ENCODE measurements at places on chromosomes 5 and 9.

- DNase-seq: no peak
Observed at GRCh38 chr5:90014420-90014819, 395.1 kb downstream of the CETN3 start.

DNA sequence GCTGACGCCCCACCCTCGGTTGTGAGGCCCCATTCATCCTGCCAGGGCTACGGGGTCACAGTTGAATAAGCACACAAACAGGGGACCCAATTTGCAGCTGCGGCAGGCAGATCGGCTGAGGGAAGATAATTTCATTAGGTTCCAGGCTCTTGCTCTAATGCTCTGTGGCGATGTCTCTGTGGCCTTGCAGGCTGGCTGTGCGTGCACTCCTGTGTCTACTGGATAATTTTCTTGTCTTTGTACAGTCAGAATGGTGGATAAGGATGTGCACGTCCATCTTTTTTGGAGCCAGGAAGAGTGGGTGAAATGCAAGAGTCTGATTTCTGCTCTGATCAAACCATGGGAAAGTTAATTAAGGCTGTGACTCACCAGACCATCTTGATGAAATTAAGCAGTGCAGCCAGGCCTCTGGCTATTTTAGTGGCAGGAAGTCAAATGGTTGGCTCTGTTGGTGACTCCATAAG lies 39.2 kb downstream of the NSG2 start:
- DNase-seq: peak; percentile 10

DNA sequence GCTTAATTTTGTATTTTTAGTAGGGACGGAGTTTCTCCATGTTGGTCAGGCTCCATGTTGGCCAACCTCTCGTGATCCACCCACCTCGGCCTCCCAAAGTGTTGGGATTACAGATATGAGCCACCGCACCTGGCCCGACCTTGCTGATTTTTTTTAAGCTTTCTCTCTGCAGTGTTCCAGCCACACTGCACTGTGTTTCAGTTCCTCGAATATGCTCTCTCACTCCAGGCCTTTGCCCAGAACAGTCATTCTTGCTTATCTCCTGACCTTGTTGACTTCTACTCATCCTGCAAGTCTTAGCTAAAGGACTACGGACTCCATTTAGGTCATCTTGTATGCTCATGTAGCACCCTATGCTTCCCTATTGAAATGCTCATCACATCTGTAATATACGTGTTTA lies 3.3 kb downstream of the SNAPC3 start:
- DNase-seq: no peak

DNA sequence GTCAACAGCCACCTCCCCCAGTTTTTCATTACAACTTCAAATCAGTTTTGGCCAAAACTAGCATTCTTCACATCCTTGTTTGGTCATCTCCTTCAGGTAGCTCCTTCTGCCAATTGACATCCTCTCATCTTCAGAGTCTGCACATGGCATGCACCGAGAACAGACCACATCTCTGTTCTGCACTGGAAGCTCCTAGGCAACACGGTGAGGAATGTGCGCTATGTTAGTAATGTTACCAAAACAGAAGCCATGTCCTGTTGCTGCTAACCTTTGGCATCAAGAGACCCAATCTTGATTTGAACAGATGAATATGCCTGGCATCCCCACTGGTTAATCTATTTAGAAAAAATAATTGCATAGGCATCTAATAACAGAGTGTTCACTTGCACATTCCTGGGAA lies 5.1 kb upstream of the HK3 start:
- DNase-seq: no peak

DNA sequence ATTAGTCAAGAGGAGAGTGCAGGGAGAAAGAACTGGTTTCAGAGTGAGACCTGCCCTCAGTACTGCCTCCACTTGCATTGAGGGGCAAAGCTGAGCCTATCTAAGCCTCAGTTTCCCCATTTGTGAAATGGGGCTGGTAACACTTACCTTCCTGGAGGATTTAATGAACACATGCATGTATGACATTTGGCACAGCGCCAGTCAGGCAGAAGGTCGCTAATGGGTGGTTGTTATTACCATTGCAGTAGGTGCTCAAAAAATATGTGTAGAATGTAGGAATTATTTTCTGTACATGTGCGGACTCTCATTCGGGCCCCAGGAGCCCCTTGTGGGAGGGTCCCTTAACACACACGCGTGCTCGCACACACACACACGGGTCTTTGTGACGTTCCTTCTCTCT lies 10.9 kb downstream of the FAT2 start:
- no peak for DNase-seq

GRCh38 chr5:2222246-2222992 lies 339.7 kb upstream of the IRX4 start:
- no peak for DNase-seq

- no peak for DNase-seq
Observed at GRCh38 chr5:136192526-136193321, at the start of gene SMIM32. Gene SMIM32, minus strand, starts transcription at chr5:136193162. Its CDS starts 638 bp downstream, at chr5:136192524.

- no peak for DNase-seq
Observed at GRCh38 chr5:169997798-169998197, 17.5 kb upstream of the INSYN2B start.

GRCh38 chr9:96031366-96031824 lies 155.9 kb downstream of the ERCC6L2 start:
- DNase-seq: no peak

- DNase-seq: no peak
Observed at GRCh38 chr5:66362687-66363086, 218.6 kb downstream of the SREK1 start.

- no peak for DNase-seq
Observed at GRCh38 chr9:103816146-103816545, 278.0 kb upstream of the SMC2 start.

- no peak for DNase-seq
Observed at GRCh38 chr5:71589903-71590302, 2.8 kb downstream of the MCCC2 start.

- no peak for DNase-seq
Observed at GRCh38 chr9:132187121-132187620, 25.3 kb downstream of the NTNG2 start.

GRCh38 chr5:131081913-131082488 lies 83.1 kb downstream of the HINT1 start:
- no peak for DNase-seq

DNA sequence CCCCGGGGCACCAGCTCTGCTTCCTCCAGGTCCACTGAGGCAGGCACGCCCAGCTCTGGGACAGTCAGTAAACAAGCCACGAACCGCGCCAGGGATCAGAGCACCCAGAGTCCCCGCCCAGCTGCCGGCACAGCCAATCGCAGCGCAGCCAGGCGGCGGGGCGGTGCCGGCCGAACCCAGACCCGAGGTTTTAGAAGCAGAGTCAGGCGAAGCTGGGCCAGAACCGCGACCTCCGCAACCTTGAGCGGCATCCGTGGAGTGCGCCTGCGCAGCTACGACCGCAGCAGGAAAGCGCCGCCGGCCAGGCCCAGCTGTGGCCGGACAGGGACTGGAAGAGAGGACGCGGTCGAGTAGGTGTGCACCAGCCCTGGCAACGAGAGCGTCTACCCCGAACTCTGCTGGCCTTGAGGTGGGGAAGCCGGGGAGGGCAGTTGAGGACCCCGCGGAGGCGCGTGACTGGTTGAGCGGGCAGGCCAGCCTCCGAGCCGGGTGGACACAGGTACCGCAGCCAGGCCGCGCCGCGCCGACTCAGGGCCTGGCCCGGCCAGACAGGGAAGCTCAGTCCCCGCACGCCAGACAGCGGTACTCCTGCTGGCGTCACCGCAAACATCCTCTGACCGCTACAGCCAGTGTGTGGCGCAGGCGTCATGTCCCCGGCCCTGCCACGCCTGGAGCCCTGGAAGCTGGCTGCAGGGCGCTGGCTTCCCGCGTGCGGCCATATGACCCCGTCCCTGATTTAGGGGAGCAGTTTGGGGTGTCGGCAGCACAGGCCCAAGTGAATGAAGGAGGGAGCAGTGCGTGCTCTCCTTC lies at the start of gene CTSL:
CTSL (plus strand) TSS at position 220 of the 810 bp plus-strand sequence. CDS start 1,485 bp downstream, outside the sequence.
- peak; percentile 78 for DNase-seq

DNA sequence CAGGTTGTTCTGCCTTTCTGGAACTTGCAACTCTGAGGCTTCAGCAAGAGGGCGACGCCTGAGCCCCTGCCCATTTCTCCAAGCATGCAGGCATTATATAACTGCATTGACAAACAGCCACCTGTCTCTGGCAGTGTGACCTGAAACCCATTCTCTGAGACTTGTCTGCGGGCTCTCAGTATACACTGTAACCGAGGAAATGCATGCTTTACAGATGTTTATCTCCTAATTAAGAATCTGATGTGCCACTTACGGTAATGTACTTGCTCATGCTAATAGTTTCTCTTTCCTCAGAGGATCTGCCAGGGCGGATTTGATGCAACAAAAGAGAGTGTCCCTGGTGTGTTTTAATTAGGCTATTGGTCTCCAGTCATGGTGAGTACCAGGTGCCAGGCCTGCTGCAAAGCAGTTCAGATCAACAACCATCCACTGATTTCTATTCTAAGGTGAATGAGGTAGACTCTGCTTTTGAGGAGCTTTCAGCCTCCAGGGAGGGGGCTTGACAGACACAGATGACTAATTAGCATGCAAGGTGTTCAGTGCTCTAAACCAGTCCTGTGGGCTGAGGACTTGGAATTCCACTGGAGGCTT lies 593.7 kb upstream of the KLF4 start:
- no peak for DNase-seq

DNA sequence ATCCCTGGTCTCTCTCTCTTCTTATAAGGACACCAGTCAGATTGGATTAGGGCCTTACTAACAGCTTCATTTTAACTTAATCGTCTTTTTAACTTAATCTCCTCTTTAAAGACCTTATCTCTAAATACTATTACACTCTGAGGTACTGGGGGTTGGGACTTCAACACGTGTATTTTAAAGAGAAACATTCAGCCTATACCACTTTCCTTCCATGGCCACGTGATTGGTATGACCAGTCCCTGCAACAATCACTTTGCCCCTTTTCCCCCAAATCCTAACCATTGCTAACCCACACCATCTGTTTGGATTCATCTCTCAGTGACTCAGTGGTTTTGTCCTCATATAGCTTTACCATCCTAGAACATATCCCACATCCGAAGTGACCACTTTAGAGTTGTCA lies 3.8 kb upstream of the MAN2A1 start:
- DNase-seq: no peak

DNA sequence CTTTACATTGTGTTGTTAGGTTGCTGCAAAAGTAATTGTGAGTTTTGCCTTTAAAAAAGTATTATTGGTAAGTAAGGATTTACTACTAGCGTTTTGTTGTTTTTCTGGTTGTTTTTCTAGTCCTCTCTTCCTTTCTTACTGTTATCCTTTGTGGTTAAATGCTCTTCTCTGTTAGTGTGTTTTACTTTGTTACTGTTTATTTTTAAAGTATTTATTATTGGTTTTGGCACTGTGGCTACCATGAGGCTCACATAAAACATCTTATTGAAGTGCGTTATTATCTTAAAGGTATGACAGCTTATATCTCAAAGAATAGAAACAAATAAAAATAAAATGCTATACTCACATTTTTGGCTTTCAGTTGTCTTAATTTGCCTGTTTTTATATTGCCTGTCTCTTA lies 17.6 kb downstream of the DMXL1 start:
- DNase-seq: no peak

DNA sequence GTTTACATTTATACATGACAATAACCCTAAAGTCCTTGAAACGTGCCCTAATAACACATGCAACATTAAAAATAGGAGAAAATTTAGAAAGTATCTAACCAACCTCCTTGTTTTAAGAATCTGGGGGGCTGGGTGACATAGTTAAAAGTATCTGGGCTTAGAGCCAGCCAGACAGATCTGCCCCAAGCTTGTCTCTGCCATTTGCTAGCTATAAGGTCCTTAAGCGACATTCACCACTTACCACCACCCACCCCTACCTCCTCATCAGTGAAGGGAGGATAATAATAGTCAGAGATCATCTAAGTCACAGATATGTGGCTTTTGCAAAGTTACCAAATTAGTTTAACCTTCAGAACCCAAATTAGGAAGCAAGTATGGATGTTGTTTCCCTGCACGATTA lies 33.8 kb upstream of the CAST start:
- DNase-seq: no peak

DNA sequence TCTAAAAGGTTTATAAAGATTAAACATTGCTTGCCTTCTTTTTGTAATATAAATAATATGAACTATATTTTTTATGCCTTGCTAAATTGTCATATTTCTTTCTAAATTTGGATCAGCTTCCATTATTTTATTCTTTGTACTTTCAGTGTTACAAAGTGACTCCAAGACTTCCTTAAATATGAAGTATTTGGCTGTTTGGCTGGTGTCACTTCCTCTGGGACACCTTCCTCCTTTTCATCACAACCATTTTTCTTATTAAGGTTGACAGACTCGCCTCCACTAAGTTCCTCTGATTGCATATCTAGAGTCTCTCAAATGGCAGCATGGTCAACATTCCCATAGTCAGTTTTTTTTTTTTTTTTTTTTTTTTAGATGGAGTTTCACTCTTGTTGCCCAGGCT lies 73.8 kb upstream of the SLC1A1 start:
- DNase-seq: no peak

DNA sequence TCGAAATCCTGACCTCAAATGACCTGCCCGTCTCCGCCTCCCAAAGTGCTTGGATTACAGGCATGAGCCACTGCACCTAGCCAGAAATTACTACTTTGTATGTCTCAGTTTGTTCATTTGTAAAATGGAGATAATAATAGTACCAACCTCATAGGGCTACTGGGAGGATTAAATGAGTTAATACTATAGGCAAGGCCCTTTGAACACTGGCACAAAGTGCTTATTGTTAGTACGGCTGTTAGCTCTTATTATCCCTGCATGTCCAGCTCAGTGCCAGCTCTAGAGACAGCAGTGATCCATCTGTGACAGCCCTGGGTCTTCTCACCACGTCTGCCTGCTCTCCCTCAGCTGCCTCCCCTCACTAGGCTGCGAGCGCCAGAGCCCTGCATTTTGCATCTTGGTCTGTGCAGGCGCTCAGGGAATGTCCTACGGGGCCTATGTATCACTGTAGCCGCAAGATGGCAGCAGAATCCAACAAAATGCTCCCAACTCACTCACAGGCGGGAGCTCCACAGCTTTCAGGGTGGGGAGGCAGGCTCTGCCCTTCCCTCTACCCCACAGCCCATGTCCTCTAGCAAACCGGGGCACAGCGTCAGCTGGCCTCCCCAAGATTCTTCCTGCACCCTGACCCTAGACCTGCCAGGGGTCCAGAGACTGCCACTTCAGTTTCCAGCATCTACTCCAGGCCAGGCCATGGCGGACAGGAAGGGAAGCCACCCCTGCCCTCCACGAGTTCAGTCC lies 17.7 kb upstream of the AKNA start:
- DNase-seq: peak; percentile 62

DNA sequence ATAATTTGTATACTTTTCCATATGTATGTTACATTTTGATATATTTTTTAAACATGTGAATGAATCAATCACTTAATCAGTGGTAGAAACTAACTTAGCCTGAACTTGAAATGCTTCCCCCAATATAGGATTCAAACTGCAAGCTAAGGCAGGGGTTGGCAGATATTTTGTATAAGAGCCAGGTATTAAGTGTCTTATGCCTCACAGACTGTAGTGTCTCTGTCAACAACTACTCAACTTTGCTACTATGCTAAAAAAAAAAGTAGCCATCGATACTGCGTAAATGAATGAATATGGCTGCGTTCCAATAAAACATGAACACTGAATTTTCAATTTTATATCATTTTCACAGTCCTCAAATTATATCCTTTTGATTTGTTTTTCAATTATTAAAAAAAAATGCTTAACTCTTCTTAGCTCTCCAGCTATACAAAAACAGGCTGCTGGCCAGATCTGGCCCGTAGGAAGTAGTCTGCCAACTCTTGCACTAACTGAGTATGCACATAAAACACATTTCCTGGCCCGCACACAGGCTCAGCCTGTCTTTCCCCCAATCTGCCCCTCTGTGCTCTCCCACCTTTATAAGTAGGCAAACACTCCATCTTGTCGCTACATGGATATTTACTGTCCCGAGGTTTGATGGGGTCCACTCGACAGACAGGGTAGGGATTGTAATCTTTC lies 91.8 kb downstream of the SAXO1 start:
- DNase-seq: no peak

GRCh38 chr5:107917983-107918382 lies 247.2 kb upstream of the EFNA5 start:
- no peak for DNase-seq
